Fibroblast of the conjunctiva (primary cell): ENCODE measurements at places on chromosomes 2 and 18.

DNA sequence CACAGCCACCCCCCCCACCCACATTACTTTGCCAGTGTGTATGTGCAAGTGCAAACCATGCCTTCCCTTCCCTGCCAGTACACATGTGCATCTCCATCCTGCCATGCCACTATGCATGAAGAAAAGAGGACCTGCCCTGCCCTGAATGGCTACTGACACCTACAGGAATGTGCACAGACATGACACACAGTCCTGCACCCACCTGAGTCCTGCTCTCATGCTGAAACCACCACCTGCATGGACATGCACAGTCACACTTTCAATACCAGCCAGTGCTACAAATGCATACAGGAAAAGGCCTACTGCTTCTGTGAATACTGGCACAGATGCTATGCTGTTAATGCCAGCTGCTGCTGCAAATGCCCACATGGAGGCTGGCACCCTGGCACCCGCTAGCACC is 334.4 kb upstream of the DLGAP1 start:
- DNase-seq = no peak

GRCh38 chr2:199462347-199462955 is 4.7 kb upstream of the SATB2 start:
- DNase-seq = no peak

GRCh38 chr2:54813584-54813983 is 90.1 kb downstream of the EML6 start:
- DNase-seq = no peak

DNA sequence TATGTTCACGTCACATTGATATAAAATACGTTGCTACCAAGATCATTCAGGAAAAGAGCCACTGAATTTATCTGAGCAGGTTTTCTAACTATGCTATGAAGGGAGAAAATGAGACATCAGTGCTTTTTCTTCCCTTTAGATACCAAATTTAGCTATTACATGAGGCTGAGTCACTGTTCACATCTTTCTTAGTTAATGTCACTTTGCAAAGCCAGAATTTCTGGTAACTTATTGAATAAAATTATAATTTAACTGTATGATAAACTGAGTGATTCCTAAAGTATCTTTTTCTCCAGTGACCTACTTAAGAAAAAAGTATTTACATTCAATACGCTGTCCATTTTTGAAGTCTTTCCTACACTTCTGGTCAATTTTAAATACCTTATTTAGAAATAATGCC is 22.7 kb downstream of the C1D start:
- DNase-seq = no peak
